Pons (tissue), 1 donor: ENCODE measurements at places on chromosomes 12 and 14.
A peak's percentile ranks its signal among the peaks of the same experiment; 100 is the strongest.

GRCh38 chr14:102985665-102986064, 63.2 kb downstream of the AMN start:
- peak; percentile 63 for DNase-seq

GRCh38 chr14:87067591-87067990, 925.4 kb downstream of the GALC start:
- DNase-seq = no peak

GRCh38 chr12:106074706-106075392, 63.9 kb downstream of the NUAK1 start:
- no peak for DNase-seq

DNA sequence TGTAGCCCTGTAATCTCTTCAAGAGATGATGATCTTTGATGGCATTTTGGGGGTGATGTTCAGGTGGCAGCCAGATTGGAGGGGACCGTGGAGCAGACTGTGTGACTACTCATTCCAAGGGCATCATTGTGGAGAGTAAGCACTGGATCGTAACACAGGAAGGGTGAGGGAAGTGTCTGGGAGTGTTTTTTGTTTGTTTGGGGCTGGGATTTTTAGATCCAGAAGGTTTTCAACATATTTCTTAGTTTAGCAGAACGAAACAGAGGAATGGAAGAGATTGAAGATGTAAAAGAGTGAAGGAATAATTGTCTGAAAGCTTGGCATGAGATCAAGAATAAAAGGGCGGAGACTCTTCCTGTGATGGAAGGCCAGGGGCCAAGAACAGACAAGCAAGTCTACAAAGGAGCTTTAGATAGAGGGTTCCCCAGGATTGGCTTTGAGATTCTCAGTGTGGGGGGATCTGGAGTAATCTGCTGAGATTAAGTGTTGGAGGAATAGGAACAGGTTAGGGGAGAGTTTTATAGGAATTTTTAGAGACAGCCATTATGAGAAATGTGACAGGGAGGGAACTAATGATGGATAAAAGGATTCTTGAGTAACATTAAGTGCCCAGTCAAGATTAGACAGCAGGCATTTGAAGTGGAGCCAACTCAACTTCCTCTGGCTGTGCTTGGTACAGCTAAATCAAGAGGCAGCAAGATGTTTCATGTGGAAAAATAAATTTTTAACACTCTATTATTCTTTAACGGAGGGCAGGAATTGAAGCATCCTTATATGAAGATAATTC, 79.7 kb upstream of the REP15 start:
- peak; percentile 53 for DNase-seq

- DNase-seq = no peak
Observed at GRCh38 chr14:103125098-103126070, 2.1 kb downstream of the TNFAIP2 start.

- no peak for DNase-seq
Observed at GRCh38 chr12:32120419-32120818, 13.8 kb downstream of the BICD1 start.

DNA sequence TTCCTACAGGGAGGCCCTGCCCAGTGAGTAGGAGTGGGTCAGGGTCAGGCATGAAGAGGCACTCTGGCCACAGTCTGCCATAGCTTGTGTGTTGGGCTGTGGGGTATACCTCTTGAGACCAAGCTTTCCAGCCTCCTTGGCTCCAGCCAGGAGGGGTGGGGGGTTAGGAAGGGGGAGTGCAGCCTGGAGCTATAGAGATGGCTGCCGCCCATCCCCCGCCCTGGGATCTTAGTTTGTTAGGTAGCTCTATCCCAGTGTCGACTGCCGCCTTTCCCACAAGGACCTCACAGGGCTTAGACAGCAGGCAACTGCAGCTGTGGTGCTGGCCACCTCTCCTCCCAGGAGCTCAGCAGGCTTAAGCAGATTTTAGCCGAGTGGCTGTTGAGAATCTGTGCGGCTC, 216.4 kb downstream of the PLCZ1 start:
- DNase-seq = no peak

- DNase-seq = no peak
Observed at GRCh38 chr12:108724054-108724889, 7.0 kb downstream of the CORO1C start.

GRCh38 chr12:59632408-59632807, 36.6 kb downstream of the SLC16A7 start:
- DNase-seq = no peak

DNA sequence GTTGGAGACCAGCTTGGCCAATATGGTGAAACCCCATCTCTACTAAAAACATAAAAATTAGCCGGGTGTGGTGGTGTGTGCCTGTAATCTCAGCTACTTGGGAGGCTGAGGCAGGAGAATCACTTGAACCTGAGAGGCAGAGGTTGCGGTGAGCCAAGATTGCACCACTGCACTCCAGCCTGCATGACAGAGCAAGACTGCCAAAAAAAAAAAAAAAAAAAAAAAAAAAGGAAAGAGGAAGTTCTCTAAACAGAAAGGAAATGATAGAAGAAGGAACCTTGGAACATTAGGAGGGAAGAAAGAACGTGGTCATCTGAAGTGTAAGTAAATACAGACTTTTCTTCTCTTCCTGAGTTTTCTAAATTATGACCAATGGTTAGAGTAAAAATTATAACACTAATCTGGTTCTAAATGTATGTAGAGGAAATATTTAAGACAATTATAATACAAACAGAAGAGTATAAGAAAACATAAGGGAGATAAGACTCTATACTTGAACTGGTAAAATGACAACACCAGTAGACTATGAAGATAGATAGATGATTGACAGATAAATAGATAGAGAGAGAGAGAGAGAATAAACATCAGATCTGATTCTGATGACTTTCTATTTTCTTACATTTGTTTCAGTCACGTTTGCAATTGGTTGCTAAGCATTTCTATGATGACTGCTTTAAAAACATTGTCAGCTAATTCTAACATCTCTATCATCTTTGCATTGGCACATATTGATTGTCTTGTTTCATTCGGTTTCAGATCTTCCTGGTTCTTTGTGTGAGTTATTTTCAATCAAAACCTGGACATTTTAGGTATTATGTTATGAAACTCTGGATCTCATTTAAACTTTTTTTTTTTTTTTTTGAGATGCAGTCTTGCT, 12.9 kb upstream of the CORO1C start:
- DNase-seq = no peak

- DNase-seq = no peak
Observed at GRCh38 chr12:96150442-96150841, 43.7 kb upstream of the ELK3 start.

DNA sequence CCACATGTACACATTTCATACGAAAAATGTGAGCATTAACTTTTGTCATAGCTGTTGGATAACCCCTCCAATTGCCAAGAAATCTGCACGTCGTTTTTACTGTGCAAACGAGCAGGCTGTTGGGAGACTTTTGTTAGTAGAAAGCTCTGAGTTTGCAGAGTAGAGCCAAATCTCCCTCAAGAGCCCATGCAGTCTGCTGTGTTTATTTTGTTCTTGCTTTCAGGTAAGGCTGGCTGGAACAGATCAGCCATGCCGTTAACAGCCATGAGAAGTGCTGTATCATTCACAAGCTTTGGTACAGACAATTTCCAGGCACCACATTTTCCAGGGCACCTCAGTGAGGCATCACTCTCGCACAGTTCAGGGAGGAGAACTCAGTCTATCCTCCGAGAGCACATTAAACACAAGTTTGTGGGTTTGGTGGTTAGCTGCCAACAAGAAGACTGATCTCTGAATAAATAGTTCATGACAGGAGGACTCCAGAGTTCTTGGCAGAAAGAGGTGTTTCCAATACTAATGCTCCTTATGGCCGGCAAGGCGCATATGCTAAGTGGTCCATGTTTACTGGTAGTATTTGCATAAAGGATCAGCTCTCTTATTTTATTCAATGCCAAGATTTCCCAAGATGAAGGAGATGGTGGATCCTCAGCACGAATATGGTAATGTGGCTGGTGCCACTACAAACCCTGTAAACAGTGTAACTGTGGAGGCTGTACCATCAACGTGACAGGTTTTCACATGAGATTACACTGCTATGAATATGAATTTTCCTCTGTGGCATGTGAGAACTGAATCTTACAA, 30.3 kb upstream of the PELI2 start:
- peak; percentile 14 for DNase-seq

DNA sequence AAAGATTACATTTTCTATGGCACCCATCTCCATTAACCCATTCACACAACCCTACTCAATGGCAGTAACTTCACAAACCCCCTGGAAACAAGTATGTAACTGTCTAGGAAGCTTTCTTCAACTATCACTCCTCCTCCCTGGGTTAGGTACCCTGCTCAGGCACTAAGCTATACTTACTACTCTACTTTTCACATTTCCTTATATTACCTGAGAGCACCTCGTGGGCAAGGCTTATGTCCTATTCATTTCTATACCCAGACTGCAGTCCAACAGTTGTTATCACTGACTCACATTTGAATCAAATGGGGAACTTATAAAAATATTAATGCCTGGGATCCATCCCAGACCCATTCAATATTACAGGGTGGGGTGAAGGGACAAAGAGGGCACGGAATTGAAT, 4.6 kb downstream of the PAWR start:
- DNase-seq = no peak

GRCh38 chr12:42617622-42618021, 28.1 kb upstream of the PRICKLE1 start:
- no peak for DNase-seq

DNA sequence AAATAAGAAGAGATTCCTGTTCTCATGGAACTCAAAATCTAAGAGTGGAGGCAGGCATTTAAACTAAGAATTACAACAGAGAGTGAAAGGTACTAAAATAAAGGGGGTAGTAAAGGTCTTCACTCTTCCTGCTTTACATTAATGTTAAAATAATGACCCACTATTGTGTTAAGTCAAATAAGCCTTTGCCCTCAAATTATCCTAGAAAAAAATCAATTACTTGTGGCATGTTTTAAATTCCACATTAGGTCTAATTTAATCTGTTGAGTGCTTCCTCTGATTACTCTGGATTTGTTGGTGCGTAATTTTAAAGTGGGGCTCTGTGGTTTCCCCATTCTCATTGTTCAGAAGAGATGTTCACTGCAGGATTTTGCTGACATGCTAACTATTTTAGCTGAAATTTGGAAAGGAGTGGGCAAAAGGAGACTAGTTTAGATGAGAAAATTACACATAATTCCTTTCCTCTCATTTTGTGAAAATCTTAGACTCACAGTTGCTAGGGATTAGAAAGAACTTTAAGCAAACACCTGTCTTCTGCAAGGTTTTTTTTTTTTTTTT, 35.5 kb downstream of the BTG1 start:
- no peak for DNase-seq

DNA sequence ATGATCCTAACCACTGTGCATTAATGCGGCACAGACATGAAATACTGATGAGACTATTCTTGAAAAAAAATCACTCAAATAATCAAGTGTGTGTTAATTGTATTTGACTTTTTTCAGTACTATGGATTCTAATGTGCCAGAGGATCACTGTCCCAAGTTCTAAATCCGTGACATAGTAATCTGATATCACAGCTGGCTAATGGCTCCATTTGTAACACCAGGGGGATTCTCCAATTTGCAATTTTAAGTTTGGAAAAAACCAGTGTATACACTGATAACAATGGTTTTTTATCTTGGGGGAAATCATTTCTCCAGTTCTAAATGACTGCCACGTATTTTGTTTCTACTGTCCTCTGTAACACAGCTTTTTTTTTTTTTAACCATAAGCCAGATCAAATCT, 33.0 kb downstream of the MPHOSPH9 start:
- no peak for DNase-seq

GRCh38 chr12:108307006-108307405, 32.1 kb downstream of the CMKLR1 start:
- peak; percentile 66 for DNase-seq

- DNase-seq = no peak
Observed at GRCh38 chr12:95634622-95635621, 83.6 kb upstream of the USP44 start.

- DNase-seq = no peak
Observed at GRCh38 chr12:124294780-124295341, at the start of gene RFLNA. RFLNA (plus strand) TSS chr12:124295093; CDS start chr12:124295430, 337 bp downstream.

DNA sequence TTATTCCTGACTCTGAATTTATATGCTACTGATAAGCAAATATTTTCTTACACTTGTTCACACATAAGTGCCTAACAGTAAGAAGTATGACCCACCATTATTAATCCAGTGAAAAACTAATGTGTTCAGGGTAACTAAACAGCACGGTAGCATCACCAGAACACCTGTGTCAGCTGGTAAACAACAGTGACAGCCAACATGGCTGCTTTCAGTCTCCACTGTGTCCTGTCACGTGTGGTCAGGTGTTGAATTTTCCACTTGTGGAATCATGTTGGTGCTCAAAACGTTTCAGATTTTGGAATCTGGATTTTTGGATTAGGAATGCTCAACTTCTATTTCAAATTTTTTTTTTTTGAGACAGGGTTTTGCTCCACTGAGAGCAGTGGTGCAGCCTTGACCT, 14.3 kb upstream of the ATP23 start:
- DNase-seq = no peak

DNA sequence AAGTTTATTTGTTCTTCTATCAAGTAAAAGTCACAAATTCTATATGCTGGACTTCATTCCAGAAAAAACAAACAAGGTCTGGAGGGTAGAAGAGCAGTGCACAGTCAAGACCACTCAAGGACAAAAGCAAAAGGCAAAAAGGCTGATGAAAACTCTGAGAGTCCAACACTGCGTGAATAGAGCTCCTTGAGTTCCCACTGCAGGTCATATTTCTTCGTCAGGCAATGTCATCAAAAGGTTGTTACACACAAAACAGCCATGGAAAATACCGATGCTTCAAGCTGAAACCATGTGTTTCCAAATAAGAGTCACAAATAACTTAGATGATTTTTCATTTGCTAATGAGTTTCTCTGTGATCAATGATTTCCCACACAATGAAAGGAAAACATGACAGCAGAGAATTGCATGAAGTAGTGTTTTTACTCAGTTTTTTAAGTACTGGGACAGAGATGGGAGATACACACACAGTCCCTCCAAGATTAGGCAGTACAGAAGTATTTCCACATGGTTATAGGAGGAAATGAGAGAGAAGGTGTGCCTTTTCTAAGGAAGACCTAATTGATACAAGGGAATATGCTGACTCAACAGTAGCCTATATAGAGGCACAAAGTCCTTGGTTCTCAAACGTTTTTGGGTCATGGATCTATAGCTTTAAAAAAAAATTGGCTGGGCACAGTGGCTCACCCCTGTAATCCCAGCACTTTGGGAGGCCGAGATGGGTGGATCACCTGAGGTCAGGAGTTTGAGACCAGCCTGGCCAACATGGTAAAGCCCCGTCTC, 177.7 kb downstream of the MED13L start:
- DNase-seq = no peak

DNA sequence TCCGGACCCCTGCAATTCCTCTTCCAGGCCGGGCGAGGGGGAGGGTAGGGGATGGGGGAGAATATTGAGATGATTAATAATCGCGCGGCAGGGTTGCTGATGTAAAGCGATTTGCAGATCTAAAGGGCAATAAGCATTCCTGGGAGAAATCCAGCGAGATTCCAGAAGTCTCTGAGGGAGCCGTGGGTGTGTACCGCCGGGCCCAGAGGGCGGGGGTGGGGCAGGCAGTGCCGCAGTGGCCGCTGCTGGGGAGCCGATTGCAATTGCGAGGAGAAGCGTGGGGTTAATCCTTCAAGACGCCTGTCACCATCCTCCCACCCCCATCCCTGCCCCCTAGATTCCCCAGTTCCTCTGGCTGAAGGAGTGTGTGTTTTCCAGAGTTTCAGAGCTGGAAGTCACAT, 16.4 kb downstream of the FOS start:
- DNase-seq = peak; percentile 54
